ENCODE measurements at places on chromosomes 6 and 20.

- no peak for DNase-seq
Measured at GRCh38 chr6:36679043-36679833, 724 bp downstream of the CDKN1A start.

DNA sequence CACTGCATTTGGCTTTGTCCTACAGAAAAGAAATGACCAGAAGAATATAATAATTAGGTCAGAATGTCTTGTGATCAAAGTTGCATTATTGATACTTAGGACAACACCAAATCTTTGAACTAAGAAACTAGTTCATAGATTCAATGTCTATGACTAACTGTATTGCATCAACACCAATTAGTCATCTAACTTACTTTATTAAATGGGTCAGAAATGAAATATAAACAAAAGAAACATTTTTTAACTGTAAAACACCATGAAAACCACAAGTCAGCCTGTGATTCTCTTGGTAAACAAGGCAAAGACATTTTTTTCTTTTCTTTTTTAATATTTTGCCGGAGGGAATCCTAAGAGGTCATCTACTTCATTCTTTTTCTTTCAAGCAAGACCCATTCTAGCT, 114.1 kb upstream of the HDDC2 start:
- no peak for DNase-seq

DNA sequence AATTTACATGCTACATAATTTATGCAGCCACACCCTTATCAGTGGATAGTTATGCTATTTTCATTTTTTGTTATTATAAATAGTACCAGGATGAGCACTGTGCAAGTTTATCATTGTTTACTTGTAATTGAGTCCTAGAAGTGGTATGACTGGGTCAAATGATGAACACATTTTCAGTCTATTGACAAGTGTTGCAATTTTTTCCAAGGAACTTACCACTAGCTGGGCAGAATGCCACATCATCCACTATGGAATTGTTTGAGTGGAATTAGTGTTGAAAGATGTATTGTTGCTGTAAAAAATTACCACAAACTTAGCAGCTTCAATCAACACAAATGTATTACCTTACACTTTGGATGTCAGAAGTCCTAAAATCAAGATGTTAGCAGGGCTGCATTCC, 38.1 kb upstream of the OPN5 start:
- no peak for DNase-seq

- no peak for DNase-seq
Measured at GRCh38 chr6:39812496-39812852, 20.3 kb downstream of the DAAM2 start.

- DNase-seq = peak; percentile 32
Measured at GRCh38 chr6:41505122-41506049, 40.8 kb upstream of the FOXP4 start.
